ENCODE measurements at places on chromosomes 11 and 22.
A peak's percentile ranks its signal among the peaks of the same experiment; 100 is the strongest.

GRCh38 chr11:124865902-124866851 lies 945 bp downstream of the ROBO3 start:
- DNase-seq, result peak; percentile 35

DNA sequence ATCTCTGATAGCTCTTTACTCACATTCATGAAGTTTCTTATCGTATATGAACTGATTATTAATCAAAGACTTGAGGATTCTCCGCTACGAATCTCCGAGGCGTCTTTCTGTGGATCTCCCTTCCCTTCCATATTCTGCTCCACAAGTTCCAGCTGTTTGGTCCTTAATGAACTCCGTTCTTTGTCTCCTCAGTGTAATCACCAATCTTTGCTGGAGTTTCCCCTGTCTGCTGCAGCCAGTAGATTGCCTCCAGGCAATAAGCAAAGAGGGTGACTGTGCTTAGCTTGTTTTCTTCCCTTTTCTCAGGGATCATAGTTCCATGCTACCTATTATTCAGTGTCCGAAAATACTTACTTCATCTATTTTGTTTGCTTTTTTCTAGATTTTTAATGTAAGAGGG lies 169.6 kb upstream of the FOLH1 start:
- DNase-seq, result no peak

- no peak for DNase-seq
Measured at GRCh38 chr11:115616971-115617370, 112.8 kb upstream of the CADM1 start.

DNA sequence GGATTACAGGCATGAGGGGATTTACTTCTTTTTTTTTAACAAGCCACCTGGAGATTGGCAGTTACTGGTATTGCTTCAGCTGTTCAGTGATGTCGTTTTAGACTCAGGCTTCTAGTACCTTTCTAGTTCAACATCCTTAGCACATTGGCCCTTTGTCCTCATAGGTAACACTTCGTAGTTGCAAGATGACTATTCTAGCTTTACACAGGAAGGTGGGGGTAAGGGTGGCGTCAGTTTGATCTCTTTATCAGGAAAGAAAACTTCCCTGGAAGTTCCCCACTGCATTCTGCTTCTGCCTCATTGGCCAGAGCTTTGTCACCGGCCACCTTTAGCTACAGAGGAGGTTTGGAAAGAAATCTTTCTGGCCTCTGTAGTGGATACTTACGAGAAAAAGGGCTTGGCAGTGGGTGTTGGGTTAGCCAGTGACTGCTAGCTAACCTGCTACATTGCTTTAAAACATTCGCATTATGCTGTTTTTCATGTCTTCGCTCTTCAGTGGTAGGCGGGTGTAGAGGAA lies 40.7 kb downstream of the SFI1 start:
- DNase-seq, result no peak

GRCh38 chr22:38700270-38700788 lies 414 bp downstream of the JOSD1 start:
- DNase-seq, result no peak

DNA sequence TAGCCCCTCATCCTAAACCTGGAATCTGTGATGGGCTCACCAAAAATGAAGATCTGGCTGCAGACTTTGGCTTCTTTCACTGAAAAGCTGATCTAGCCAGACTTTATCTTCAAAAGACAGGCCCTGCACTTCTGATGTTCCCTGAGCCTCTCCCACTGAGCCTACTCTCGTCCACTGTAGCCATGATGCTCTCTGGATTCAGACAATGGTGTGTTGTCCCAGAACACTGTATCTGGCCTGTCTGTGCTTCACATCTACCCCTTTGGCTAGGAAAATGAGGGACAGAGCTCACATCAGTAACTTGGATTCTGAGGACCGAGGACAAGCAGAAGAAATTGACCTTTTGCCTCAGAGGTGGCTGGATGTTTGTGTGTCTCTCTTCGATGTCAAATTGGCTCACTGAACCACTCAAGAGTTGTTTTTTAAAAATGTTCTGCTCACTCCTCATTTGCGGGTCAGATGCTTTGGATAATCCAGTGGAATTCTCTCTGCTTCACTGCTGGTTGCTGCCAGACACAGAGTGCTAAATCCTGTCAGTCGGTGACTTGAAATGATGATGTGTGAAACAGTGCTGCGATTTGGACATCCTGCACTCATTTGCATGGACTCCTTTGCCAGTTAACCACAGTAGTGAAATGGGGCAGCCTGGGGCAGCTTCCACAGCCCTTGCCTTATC lies 67.5 kb downstream of the ARFGAP2 start:
- DNase-seq, result no peak

DNA sequence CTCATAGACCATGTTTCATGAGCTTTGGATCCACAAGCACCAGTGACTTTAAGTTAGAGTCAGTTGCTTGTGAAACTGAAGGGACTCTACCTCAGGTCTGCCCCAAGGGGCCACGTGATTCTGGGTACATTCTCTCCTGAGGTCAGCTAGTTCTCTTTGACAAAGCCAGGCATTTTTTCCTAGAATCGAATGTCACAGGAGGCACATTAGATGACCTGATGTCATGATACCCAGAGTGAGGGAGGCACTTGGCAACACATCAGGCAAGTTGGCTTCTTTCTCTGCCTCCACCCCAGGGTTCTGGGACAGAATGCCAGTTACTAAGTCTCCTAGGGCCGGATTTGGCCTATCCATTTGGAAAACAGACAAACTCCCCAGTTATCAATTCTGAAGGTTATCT lies 93.0 kb downstream of the APIP start:
- no peak for DNase-seq

GRCh38 chr11:69014898-69015549 lies 2.0 kb upstream of the MRGPRF start:
- no peak for DNase-seq

DNA sequence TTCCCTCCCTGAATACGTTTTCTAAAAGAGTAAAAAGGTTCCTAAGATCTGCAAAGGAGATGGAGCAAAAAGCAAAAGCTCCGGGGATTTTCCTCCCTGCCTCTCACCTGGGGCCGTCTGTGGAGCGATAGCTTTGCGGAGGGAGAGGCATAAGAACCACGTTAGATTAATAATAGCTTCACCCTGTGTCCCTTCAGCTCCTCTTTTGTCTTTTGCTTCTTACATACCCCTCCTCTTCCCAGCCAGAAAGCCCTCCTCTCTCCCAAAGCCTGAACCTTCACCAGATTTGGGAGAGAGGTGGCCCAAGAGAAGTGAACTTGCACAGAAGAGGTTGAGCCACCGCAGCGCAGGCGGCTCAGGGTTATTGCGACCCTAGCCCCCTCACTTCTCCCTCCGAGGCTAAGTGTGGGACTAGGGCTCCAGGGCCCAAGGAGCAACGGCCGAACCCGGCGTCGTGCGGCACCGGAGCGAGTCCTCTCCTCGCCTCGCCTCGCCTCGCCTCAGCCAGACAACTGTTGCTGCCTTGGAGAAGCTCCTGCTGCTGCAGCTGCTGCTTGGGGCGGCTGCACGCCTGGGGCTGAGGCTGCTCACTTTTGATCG lies 97.6 kb upstream of the HSD17B12 start:
- no peak for DNase-seq

GRCh38 chr11:69480547-69481392 lies 693 bp upstream of the LINC01488 start:
- no peak for DNase-seq

DNA sequence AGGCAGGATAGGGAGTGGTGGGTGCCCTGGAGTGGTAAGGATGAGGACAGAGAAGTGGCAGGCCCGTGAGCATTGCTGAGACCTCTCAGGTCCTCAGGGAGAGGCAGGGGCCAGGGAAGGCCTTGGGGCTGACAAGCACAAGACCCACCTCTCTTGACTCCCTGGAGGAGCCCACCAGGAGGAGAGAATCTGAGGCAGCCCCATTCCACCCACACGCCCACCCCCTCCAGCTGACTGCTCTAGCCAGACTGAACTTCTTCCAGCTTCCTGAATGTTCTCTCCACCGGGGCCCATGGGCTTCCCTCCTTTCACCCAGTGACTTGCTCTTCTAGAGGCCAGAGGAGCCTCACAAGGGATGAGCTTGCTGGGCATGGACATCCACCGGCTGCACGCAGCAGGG lies 1403.0 kb downstream of the BRD1 start:
- no peak for DNase-seq

DNA sequence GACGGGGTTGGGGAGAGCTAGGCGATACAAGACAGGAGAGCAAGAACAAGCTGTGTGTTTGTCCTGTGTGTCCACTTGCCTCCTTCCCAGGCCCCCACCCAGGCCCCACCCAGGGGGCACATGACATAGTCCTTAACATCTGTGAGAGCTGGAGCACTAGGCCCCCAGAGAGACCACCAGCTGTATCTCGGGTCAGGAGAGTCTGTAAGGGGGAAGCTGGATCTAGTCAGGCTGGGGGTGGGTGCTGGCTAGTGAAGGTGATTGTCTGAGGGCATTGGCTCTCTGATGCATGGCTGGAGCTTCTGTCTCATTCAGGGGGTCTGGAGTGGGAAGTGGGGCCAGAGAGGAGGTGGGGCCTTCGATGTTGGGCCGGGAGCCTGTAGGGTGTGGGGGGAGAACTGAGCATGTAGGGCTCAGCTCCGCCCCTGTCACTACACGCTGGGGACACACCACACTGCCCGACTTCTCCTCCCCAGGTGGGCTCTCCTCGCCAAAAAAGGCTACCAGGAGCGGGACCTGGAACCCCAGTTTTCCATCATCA lies 571 bp downstream of the P2RX6 start:
- DNase-seq, result no peak

DNA sequence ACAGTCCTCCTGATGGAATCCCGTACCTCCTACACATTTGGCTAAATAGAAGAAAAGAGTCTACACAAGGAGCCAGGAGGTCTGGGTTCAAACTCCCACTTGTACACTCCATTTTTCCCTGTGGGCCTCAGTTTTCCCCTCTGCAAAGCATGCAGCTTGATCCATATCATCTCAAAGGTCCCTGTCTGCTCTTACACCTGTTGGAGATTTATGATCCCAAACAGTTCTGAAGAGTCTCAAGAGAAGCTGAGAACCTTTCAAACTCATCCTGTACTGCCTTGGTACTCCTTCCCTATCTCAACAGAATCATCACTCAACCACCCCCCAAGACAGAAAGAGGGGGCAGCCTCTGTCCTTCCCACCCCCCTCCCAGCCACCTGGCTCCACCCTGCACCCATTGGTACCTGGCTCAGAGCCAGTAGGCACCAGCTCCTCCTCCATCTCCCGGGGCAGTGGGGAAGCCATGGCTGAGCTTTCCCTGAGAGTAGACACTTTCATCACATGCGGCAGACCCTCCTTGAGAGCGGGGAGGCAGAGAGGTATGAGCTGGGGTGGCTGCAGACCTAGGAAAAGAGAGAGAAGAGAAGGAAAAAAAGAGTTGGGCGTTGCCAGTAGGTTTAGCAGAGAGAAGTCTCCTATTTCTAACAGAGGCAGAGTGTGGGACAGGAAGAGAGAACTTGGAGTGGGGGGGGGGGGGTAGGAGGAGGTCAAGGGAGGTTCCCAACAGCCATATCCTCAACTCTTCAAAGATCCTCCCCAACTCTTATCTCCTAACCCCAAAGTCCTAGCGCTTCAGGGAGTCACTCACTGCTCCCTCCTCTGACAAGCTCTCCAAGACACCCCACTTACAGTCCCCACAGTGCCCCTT lies 3.1 kb downstream of the TNKS1BP1 start:
- no peak for DNase-seq

- DNase-seq, result no peak
Measured at GRCh38 chr11:124717786-124718651, 21.7 kb upstream of the NRGN start.

Measured in head of caudate nucleus (tissue), 42 donors.